Cortex of kidney (tissue), 1 donor: ENCODE measurements at places on chromosomes 7 and 10.

- no peak for DNase-seq
Observed at GRCh38 chr7:157372300-157373232, 35.8 kb downstream of the DNAJB6 start.

DNA sequence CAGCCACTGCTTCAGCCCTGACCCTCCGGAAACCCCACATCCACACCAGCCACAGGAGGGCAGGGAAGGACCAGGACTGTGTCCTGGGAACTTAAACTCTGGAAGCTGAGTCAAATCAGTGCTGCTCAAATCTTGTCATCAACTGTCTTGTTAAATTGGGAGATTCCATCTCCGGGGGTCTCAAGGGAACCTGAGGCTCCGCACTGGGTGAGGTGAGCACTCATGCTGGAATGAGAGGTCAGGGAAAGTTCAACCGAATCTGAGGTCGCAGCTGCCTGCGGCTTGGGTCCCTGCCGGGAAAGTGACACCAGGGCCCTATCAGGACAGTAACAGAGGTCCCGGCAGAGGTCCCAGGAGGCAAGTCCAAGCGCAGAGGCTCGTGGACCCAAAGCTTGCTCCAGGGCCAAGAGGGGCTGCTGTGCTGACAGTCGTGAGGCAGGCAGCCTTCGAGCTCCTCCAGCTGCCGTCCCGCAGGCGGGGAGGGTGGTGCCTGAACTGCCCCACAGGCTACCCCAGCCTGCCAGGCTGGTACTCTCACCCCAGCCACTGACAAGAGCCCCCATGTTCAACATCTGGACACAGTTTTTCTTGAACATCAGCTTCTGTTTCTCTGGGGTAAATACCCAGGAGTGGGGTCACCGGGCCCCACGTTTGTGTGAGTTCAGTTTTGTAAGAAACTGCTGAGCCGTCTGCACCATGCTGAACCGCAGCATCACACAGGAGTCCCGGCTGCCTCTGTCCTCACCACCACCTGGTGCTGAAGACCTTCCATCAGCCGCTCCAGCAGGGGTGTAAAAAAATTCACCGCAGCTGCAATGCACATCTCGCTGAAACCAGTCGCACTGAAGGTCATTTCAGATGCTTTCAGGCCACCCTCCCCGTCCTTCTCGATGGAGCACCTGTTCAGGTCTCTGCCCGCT lies 101.0 kb downstream of the DIP2C start:
- no peak for DNase-seq

DNA sequence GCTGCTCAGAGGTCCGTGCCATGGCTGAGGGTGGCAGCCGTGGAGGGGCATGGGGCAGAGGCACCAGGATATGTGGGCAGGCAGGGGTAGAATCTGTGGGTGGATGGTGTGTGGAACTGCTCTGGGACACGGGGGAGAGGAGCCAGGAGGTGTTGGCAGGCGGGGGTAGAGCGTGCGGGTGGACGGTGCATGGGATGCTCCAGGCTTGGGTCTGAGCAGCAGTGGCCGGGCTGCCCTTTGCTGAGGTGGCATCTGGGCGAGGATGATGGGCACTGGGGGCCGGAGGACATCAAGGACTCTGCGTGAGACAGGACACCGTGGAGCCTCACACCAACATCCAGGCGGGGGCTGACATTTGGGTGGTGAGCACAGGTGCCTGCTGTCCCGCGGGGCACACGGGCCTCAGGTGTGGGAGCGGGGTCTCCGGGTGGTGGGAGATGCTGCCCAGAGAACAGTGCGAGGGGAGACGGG lies 46.2 kb downstream of the JAKMIP3 start:
- no peak for DNase-seq

DNA sequence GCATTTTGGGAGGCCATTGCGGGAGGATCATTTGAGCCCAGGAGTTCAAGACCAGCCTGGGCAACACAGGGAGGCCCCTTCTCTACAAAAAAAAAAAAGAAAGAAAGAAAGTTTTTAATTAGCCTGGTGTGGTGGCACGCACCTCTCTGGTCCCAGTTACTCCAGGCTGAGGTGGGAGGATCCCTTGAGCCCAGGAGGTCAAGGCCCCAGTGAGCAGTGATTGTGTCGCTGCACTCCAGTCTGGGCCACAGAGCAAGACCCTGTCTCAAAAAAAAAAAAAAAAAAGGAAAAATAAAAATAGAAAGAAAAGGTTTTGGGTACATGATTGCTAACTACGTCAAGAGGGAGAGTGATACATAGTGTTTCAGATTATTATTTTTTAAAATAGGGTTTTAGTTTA lies 2.0 kb upstream of the USP54 start:
- no peak for DNase-seq

DNA sequence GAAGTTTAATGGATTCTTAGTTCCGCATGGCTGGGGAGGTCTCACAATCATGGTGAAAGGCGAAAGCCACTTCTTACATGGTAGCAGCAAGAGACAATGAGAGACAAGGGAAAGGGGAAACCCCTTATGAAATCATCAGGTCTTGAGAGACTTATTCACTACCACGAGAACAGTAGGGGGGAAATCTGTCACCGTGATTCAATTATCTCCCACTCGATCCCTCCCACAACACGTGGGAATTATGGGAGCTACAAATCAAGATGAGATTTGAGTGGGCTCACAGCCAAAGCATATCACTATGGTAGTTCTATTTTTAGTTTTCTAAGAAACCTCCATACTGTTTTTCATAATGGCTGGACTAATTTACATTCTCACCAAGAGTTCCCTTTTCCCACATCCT lies 36.7 kb downstream of the SPAM1 start:
- DNase-seq: no peak

GRCh38 chr7:81036871-81037270 lies 118.0 kb upstream of the SEMA3C start:
- no peak for DNase-seq

- no peak for DNase-seq
Observed at GRCh38 chr7:1973321-1974251, 259.2 kb downstream of the MAD1L1 start.

GRCh38 chr7:41323806-41324205 lies 379.1 kb downstream of the INHBA start:
- no peak for DNase-seq

GRCh38 chr7:37211097-37211880 lies 237.4 kb downstream of the ELMO1 start:
- DNase-seq: no peak

- no peak for DNase-seq
Observed at GRCh38 chr10:73494213-73494612, 1.6 kb downstream of the PPP3CB start.

DNA sequence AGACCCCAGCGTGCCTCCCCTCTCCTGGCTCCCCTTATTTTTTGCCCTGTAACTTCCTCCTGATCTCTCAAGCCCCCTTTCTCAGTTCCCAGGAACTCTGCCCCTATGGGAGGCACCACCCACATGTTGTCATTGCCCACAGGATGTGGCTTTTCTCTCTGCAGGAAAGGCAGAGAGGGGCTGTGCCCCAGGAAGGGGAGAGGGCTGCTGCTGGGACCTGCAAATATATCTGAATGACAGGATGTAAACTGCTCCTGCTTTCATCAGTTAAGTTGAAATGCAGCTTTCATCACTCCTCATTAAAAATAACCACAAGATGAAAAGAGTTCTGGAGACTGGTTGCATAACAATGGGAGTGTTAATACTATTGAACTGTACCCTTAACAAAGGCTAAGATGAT lies 103.3 kb downstream of the CLEC2L start:
- no peak for DNase-seq

GRCh38 chr7:142697270-142697669 lies 52.0 kb upstream of the PRSS1 start:
- DNase-seq: no peak
